ENCODE measurements at places on chromosomes 1 and 21.

GRCh38 chr1:87106867-87107266 lies 192.4 kb downstream of the HS2ST1 start:
- no peak for DNase-seq
- H3K27me3 ChIP-seq, result no peaks in the 10 kb centered on the region
- no peaks in the 10 kb centered on the region for H3K4me1 ChIP-seq
- no peaks in the 10 kb centered on the region for H3K36me3 ChIP-seq
- H3K27ac ChIP-seq, result no peak overlapping the region

GRCh38 chr1:244231572-244232315 lies 180.7 kb downstream of the ZBTB18 start:
- no peaks in the 10 kb centered on the region for H3K27me3 ChIP-seq
- no peak overlapping the region for H3K4me3 ChIP-seq
- DNase-seq, result no peak
- no peak overlapping the region for H3K27ac ChIP-seq

DNA sequence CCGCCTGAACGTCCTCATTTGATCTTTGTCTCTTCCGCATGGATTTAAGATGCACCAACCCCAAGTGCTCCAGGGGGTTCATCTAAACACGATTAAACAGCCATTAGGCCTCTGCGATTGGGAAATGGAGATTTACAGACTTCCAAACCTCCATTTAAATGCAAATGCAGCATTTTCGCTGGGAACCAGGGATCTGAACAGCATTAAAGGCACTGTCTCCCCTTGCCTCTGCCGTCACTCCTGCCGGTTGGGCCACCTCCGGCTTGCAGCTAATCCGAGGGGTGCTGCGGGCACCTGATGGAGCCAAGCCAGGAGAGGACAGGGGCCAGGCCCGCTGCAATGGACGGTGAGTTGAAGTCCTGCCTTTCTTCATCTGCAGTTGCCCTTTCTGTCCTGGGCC lies 70.3 kb upstream of the KLHDC7A start:
- no peak overlapping the region for H3K4me3 ChIP-seq
- H3K27ac ChIP-seq, result no peak overlapping the region
- H3K27me3 ChIP-seq, result no peaks in the 10 kb centered on the region
- H3K36me3 ChIP-seq, result no peaks in the 10 kb centered on the region
- no peak for DNase-seq

DNA sequence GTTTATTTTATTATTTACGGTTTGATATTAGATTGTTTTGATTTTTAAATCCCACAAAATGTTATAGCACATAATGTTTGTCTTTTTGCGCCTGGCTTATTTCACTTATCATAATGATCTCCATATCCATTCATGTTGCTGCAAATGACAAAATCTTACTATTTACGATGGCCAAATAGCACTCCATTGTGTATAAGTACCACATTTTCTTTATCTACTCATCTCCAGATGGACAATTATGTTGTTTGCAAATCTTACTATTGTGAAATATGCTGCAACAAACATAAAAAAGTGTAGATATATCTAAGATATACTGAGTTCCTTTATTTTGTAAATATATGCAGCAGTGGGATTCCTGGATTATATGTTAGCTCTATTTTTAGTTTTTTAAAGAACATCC lies 1568.3 kb downstream of the AMY1C start:
- no peak overlapping the region for H3K4me3 ChIP-seq
- no peaks in the 10 kb centered on the region for H3K4me1 ChIP-seq
- DNase-seq, result no peak
- no peaks in the 10 kb centered on the region for H3K36me3 ChIP-seq
- H3K27me3 ChIP-seq, result no peaks in the 10 kb centered on the region
- no peak overlapping the region for H3K27ac ChIP-seq

DNA sequence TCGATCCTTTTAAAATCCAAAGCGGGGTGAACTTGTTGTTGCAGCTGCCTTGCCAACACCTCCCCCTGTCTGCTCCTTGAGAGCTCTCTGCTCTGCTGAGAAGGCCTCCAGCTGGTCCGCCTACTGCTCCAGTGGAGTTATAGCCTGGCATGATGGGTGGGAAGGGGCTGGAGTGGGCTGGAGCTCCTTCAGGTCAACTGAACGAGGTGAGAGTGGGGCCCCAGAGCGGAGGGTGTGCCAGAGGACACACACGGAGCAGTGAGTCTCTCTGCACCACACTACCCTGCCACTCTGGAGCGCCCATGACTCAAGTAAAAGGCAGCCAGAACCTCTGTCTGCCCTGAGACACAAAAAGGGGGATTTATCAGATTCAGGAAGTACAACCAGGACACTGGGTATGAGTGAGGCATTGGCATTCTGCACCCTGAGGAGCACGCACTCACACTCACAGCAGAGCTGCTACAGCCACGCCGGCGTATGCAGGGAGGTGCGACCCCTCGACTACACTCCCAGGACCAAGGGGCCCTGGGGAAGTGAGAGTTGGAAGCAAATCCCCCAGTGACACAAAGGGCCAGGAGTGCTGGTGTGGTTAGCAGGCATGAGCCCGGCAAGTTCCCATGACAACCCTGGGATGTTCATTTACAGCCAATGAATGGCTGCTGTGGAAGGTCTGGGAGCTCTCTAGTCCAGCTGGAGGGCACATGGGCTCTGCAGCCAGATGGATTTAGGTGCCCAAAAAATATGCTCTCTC lies 28.0 kb upstream of the EVA1B start:
- H3K4me3 ChIP-seq, result no peak overlapping the region
- peaks cover 47% of the 10 kb centered on the region for H3K36me3 ChIP-seq
- peak overlapping the region; percentile 48 for H3K27ac ChIP-seq
- no peaks in the 10 kb centered on the region for H3K27me3 ChIP-seq

GRCh38 chr1:227796359-227796915 lies 19.0 kb upstream of the PRSS38 start:
- no peak overlapping the region for H3K4me3 ChIP-seq
- H3K4me1 ChIP-seq, result no peaks in the 10 kb centered on the region
- peaks cover 3% of the 10 kb centered on the region for H3K27me3 ChIP-seq

DNA sequence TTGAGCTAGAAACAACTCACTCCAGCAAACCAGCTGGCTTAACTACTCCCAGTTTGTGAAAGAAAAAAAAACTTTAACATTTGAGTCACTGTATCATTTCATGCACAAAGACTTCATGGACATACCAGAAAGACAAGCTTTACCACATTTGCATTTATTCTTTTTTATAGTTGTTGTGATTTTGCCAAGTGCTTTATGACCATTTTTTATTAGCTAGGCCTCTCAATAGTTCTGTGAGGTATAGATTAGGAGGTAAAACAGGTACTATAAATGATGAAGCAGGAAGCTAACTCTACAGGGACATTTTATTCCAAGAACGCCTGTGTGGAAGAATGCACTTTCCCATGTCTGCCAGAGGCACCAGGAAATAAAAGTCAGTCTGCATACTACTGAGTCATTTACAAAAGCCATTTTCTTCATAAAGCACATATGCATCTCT lies 8.2 kb upstream of the DENND1B start:
- H3K36me3 ChIP-seq, result no peaks in the 10 kb centered on the region
- no peaks in the 10 kb centered on the region for H3K27me3 ChIP-seq
- no peak overlapping the region for H3K27ac ChIP-seq
- no peak for DNase-seq
- no peak overlapping the region for H3K4me3 ChIP-seq
- peaks cover 4% of the 10 kb centered on the region for H3K4me1 ChIP-seq

DNA sequence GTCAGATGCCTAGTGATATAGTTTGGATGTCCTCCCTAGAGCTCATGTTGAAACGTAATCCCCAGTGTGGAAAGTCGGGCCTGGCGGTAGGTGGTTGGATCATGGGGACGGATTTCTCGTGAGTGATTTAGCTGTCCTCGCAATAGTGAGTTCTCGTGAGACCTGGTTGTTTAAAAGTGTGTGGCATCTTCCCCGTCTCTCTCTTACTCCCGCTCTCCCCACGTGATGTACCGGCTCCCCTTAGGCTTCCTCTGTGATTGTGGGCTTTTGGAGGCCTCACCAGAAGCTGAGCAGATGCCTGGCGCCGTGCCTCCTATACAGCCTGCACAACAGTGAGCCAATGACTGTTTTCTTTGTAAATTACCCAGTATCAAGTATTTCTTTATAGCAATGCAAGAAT lies 264.5 kb downstream of the TTLL7 start:
- DNase-seq, result no peak
- no peaks in the 10 kb centered on the region for H3K4me1 ChIP-seq
- H3K36me3 ChIP-seq, result no peaks in the 10 kb centered on the region
- no peak overlapping the region for H3K27ac ChIP-seq
- H3K4me3 ChIP-seq, result no peak overlapping the region

DNA sequence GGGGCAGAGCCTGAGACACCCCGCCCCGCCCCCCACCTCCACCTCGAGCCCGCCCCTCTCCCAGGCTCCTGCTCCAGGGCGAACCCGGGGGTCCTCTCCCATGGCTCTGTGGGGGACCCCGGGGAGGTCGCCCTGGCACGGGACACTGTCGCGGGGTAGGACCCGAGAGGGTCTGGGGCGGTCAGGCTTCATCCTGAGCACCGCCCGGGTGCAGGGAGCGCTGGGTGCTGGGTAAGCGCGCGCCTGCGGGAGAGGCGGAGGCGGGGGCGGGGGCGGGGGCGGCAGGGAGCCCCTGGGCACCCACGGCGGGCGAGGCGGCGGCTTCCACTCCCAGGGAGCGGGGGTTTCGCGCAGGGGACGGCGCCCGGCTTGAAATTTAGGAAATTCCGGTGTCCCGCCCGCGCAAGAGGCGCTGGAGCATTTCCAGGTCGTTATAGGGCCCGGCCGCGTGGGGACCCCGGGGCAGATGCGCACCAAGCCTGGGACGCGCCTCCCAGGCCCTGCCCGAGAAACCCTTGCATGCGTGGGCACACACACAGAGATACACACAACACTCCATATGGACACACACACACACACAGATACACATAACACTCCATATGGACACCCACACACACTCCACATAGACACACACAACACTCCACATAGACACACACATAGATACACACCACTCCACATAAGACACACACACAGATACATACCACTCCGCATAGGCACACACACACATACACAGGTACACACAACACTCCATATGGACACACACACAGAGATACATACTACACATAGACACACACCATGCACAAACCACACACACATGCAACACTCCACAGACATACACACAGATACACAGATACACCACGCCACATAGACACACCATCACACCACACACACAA lies 48.7 kb upstream of the SLC19A1 start:
- H3K27me3 ChIP-seq, result peaks cover 14% of the 10 kb centered on the region
- H3K36me3 ChIP-seq, result no peaks in the 10 kb centered on the region
- DNase-seq, result peak; percentile 45
- peak overlapping the region; percentile 78 for H3K27ac ChIP-seq

GRCh38 chr1:88060112-88060673 lies 623.9 kb upstream of the PKN2 start:
- DNase-seq, result no peak
- H3K4me3 ChIP-seq, result no peak overlapping the region
- H3K27me3 ChIP-seq, result no peaks in the 10 kb centered on the region
- H3K4me1 ChIP-seq, result no peaks in the 10 kb centered on the region
- no peak overlapping the region for H3K27ac ChIP-seq

- no peaks in the 10 kb centered on the region for H3K27me3 ChIP-seq
- no peaks in the 10 kb centered on the region for H3K36me3 ChIP-seq
- DNase-seq, result no peak
- H3K4me3 ChIP-seq, result no peak overlapping the region
- no peak overlapping the region for H3K27ac ChIP-seq
Measured at GRCh38 chr1:112793631-112794565, 78.8 kb upstream of the PPM1J start.

GRCh38 chr1:41542196-41542930 lies 57.9 kb upstream of the EDN2 start:
- no peaks in the 10 kb centered on the region for H3K27me3 ChIP-seq
- H3K27ac ChIP-seq, result no peak overlapping the region
- no peak for DNase-seq
- H3K4me3 ChIP-seq, result no peak overlapping the region
- H3K36me3 ChIP-seq, result peaks cover 7% of the 10 kb centered on the region
- no peaks in the 10 kb centered on the region for H3K4me1 ChIP-seq

- H3K4me3 ChIP-seq, result no peak overlapping the region
- H3K27ac ChIP-seq, result no peak overlapping the region
- H3K4me1 ChIP-seq, result no peaks in the 10 kb centered on the region
- H3K36me3 ChIP-seq, result no peaks in the 10 kb centered on the region
Measured at GRCh38 chr21:20572582-20572981, 425.6 kb upstream of the NCAM2 start.

DNA sequence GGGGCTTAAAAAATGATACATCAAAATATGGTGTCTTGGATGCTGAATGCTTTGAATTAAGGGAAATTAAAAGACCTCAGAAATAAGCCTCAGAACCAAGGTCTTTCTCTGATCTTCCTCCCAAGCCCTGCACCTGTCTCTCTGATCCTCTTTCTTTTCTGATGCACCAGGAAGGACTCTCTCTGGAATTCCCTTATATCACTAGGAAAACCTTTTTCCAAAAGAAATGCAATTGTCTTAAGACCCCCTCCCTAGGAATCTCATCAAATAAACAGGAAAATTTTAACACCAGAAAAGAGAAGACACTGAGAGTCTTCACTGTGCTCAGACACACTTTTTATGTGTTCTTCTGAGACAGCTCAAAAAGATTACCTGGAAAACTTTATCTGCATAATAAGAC lies 159.5 kb upstream of the PTBP2 start:
- no peak for DNase-seq
- no peaks in the 10 kb centered on the region for H3K4me1 ChIP-seq
- H3K4me3 ChIP-seq, result no peak overlapping the region
- no peaks in the 10 kb centered on the region for H3K36me3 ChIP-seq

DNA sequence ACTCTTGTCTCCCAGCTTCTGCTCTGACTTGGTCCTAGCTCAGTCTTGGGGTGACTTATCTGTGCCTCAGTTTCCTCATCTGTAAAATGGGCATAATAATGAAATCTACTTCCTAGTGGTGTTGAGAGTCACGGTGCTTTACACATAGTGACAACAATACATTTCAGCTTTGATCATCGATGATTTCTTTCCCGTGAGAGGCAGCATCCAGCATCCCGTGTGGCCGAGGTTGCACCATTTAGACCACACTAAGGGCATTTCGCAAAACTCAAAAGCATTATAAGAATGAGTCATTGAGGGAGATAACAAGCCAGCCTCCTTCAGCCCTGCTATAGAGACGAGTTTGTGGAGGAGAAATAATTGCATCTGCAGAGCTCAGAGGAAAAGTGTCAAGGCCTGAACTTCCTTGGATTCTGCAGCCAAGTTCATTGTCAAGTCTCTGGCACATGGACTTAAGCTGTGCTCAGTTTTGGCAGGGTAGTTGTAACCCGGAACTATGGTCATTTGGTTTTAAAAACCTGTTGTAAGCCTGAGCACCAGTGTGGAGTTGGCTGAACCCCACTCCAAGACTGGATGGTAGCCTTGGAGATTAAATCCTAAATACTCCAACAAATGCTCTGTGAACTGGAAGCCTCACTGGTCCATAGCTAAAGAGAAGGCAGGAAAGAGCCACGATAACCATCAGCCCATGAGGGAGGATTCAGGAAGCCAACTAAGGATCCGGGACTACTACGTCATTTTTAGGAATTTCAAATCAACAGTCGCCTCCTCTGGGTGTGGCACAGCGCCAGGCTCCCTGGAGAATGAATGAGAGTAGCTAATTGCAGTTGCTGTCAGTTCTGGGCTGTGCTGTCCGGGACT lies 64.2 kb downstream of the TCP10L start:
- H3K4me3 ChIP-seq, result no peak overlapping the region
- H3K36me3 ChIP-seq, result no peaks in the 10 kb centered on the region
- no peak overlapping the region for H3K27ac ChIP-seq
- no peaks in the 10 kb centered on the region for H3K4me1 ChIP-seq
- no peak for DNase-seq

Data from CD4-positive, CD25-positive, alpha-beta regulatory T cell (primary cell).